ENCODE measurements at places on chromosomes 3 and 15. TPM values are rescaled to one million over a fixed set of nuclear protein-coding genes. Genes with fewer than 3 reads are reported as not detected.

GRCh38 chr3:18087988-18088387 is 337.2 kb downstream of the SATB1 start:
- DNase-seq = peak; percentile 76

DNA sequence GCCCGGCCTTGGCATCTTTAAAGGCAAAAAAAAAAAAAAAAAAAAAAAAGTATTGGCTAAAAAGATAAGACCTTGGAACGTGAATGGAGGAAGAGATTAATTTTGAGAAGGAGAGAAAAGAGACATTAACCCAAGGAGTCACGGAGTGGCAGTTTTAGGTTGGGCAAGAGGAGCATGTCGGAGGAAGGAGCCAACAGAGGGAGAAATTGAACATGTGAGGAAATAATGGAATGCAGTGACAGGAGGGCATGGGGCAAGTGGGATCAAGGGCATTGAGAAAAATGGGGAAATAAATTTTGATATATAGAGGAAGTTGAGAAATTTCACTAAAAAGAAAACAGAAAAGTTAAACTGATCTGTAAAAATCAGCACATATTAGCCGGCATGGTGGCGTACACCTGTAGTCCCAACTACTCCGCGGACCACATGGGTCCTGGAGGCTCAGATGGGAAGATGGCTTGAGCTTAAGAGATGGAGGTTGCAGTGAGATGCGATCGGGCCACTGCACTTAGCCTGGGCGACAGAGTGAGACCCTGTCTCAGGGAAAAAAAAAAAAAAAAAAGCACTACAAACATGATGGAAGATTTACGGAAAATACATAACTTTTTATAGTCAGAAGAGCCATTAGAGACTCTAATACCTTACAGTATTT is 1.2 kb downstream of the HAUS2 start:
- DNase-seq = no peak

DNA sequence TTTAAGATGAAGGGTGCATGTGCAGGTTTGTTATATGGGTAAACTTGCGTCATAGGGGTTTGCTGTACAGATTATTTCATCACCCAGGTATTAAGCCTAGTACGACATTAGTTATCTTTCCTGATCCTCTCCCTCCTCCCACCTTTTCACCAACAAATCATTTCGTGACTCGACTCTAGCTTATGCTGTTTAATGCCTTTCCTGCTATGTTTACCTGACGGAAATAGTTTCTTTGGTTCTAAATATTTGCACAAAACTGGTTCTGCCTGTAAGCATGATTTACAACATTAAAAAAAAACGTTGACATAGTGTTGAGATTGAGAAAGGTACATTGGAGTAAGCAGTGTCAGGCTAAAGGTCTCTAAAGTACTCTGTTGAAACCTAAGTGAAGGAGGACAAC is 2.4 kb downstream of the GNL3 start:
- no peak for DNase-seq

DNA sequence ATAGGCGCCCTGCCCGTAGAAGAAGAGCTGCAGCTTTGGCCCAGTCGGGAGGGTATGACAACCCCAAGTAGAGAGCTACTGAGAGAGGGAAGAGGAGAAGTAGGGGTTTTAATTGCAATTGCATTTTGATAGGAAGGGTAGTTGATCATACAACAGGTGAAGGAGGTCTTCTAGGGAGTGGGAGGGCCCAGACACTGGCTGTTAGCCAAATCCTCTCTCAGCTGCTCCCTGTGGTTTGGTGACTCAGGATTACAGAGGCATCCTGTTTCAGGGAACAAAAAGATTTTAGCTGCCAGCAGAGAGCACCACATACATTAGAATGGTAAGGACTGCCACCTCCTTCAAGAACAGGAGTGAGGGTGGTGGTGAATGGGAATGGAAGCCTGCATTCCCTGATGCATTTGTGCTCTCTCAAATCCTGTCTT is 408.9 kb upstream of the THBS1 start:
- peak; percentile 1 for DNase-seq

DNA sequence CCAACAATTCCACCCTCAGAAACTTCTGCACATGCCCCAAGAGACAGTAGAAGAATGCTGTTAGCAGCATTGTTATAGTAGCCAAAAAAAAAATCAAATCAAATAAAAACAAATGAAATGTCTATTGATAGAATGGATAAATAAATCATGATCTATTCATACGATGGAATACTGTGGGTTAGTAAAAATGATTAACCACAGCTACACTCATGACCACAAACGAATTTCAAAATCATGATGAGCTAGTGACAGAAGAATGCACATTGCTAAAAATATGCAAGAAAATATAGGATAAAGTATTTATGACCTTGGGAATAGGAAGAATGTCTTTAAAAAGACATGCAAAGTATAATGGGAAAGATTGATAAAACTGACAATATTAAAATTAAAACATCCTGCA is 57.5 kb upstream of the ACAN start:
- no peak for DNase-seq

DNA sequence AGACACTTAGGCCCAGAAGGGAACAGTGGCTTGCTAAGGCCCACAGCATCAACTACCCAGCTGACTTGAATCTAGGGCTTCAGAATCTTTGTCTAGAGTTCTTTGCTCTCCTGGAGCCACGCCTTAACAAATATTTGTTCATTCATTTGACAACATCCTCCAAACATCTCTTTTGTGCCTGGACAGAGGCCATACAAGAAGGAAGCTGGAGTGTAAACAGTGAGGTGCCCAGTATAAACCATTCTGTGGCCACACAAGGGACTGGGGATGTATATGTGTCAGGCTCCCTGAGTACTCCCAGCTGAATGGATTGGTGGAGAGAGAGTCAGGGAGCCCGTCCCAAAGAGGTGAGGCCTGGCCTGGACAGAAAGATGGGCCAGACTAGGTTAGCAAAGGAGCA is 3.4 kb downstream of the CIB2 start:
- DNase-seq = no peak

- DNase-seq = no peak
Observed at GRCh38 chr3:117433427-117433826, 723.8 kb downstream of the TUSC7 start.

- no peak for DNase-seq
Observed at GRCh38 chr15:83113881-83114674, 6.6 kb downstream of the TM6SF1 start.

GRCh38 chr3:112381673-112382542 is 49.0 kb downstream of the CD200 start:
- no peak for DNase-seq

GRCh38 chr3:10917176-10917575 is 75.4 kb upstream of the SLC6A1 start:
- no peak for DNase-seq

DNA sequence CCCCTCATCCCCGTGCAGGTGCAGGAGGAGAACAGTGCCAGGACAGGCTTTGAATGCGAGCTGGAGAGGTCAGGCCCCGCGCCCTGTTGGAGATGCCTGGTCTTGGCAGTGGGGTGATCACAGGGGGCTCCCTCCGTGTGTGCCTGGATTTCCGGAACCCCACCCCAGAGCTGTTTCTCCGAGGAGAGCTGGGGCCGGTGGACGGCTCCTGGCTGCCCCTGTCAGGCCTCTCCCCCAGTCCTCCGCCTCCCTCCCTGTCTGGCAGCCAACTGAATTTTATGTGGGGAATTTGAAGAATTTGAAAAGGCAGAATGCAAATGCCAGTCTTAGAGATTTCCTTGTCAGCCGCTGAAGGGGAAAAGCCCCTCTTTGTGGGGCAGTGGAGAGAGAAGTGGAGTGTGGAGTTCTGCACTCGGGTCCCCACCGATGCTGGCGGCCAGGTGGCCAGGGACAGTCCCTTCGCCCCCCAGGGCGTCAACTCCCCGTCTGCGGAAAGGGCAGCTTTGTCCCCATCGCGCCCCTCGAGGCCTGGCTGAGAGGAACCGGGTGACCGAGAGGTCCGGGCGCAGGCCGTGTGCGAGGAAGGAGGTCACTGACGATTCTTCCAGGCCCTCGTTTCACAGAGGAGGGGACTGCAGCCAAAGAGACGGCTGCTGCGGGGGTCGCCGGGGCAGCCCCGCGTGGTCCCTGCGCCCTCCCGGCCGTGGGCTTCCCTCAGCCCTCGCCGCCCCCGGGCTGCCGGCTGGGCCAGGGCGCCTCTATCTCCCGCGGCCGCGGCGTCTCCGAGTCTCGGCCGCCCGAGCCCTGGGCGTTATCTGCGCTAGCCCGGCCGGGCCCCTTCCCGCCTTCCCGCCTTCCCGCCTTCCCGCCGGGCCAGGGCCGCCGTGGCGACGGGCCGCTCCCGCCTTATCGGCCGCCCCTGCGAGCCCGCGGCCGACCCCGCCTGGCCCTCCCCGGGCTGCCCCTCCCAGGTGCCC is 56.0 kb upstream of the LCTL start:
- no peak for DNase-seq

DNA sequence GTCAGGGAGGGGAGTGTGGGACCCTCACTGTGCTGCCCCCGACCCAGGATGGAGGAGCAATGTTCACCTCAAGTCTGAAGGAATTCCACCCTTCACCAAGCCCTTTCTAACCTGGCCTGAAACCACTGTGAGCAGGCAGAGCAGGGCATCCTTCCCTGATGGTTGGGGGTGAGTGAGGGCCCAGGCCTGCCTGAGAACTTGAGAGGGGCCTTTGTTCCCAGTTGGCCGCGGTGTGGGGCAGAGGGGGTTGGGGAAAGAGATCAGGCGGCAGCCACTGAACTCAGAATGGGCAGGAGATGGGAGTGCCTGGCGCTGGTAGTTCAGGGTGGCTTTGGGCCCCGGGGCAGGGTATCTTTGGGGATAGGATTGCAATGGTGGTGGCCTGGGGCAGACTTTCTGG is 103.5 kb upstream of the RPL32 start:
- no peak for DNase-seq

- no peak for DNase-seq
Observed at GRCh38 chr3:12300137-12300536, 11.3 kb downstream of the PPARG start.

DNA sequence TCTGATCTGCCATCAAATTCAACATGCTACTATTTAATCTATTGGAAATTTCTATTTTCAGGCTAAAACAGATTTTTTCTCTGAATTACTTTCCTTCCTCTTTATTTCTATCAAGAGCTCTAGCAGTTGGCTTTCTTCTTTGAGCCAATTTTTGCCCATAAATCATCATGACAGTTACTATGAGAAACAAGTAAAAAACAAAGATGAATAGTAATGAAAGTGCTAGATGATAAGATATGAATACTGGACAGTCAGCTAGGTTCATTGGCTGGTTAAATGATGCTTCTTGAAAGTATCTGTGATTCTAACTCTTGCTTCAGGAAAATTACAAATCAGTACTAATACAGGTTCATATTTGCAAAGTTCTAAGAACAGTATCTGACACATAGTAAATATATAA is 38.6 kb upstream of the NANOGP8 start:
- no peak for DNase-seq

- DNase-seq = no peak
Observed at GRCh38 chr3:33795856-33796536, 2.4 kb upstream of the PDCD6IP start.

- DNase-seq = no peak
Observed at GRCh38 chr3:116051040-116051439, 394.2 kb downstream of the LSAMP start.

DNA sequence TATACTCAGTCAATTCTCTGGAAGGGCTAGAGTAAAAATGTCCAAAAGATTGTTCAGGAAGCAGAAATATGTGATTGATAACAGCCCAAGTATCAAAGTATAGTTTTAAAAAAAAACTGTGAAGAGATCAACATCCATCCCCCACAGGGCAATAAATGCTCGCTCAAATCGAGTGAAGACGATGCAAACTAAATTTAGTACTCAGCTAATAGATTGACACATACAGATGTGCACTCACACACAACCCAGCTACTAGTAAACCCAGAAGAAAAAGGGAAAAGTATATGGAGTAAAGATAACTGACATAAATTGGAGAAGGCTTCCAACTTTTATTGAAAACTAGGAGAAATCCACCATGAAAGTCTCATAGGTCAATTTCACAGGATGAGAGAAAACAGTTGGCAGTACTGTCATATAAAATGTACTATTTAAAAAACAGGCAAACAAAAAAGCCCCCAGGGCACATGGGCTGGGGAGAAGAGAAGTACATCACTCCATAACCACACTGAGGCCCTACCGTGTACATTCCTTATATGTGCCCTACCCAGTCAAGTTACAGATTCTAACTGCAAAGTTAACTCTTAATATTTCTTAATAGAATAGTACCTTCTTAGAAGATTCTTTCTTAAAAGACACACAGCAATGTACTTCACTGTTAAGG is 125.7 kb downstream of the TBL1XR1 start:
- no peak for DNase-seq

C3orf70 gene
- 0.78 TPM for polyA plus RNA-seq

CCDC13 gene
- polyA plus RNA-seq = 0.59 TPM

THPO gene
- 0.21 TPM for polyA plus RNA-seq

CASR gene
- 0.43 TPM for polyA plus RNA-seq

ST6GAL1 gene
- 37.6 TPM for polyA plus RNA-seq

EPM2AIP1 gene
- 11.3 TPM for polyA plus RNA-seq

AADAC gene
- polyA plus RNA-seq = 1.7 TPM

RAD51 gene
- 1.2 TPM for polyA plus RNA-seq

CAND2 gene
- polyA plus RNA-seq = 1.4 TPM

DUOXA2 gene
- 0.23 TPM for polyA plus RNA-seq

NPRL2 gene
- polyA plus RNA-seq = 24.5 TPM

PP2D1 gene
- polyA plus RNA-seq = not detected

RAD54L2 gene
- 3.8 TPM for polyA plus RNA-seq
